GM19239 (cell line): ENCODE measurements at places on chromosomes 7 and 10.

DNA sequence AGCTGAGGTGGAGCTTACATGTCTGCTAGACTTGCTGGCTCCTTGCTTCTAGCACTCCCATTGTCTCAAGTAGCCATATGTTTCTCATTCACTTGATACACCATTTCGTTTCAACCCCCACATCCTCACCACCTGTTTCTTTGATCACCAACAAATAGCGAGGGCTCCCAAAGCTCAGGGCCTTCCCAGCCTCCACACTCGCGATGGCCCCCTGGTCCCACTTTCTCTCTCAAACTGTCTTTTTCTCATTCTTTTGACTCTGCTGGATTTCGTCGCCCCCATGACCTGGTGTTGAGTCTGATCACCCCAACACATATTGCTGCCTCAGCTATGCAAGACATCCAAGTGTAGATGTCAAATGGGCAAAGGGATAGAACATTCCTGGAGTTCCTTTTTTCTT is 26.0 kb upstream of the SMNDC1 start:
- no peak for DNase-seq

DNA sequence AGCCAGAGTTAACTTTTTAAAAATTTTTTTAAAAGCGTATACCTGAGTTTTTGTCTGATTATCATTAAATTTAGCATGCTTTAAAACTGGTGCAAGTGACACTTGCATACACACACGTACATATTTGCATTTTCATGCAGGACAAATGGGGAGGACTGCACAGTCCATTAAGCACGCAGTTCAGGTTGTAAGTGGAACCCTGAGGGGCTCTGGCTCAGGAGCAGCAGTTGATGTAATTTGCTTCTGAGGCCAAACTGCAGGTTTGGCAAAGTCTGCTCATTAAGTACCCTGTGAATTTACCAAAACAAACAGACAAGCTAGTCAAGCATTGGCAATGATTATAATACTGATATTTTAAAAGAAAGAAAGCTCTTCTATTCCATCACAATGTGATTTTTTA is 215.8 kb upstream of the PFKP start:
- DNase-seq = no peak

DNA sequence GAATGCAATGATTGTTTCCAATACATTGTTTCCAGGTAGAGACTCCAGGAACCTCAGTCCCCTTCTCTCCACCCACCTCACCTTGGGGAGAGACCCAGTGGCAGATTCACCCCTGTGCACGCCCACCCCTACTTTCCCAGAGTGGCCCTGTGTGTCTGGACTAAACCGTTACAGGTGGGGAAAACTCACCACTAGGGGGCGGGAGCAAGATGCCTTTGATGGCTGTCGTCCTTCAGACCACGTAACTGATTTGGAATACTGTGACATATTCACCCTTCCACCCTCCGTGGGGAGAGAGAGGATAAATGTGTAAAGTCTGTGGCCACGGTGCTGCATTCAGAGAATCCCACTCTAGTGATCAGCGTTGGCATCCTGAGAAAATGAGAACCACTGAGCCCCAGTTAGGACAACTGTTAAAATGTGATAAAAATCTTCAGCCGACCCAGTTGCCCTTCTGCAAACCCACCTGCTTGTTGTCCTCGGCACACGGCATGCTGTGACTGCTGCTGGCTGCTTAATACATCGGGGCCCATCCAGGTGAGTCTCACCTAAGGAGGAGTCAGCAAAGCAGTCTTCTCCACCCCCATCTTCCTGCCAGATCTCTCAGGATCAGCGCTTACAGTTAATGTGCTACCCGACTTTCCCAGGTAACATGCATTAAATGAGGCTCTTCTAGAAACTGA is 41.5 kb upstream of the NMT2 start:
- DNase-seq = peak; percentile 62

DNA sequence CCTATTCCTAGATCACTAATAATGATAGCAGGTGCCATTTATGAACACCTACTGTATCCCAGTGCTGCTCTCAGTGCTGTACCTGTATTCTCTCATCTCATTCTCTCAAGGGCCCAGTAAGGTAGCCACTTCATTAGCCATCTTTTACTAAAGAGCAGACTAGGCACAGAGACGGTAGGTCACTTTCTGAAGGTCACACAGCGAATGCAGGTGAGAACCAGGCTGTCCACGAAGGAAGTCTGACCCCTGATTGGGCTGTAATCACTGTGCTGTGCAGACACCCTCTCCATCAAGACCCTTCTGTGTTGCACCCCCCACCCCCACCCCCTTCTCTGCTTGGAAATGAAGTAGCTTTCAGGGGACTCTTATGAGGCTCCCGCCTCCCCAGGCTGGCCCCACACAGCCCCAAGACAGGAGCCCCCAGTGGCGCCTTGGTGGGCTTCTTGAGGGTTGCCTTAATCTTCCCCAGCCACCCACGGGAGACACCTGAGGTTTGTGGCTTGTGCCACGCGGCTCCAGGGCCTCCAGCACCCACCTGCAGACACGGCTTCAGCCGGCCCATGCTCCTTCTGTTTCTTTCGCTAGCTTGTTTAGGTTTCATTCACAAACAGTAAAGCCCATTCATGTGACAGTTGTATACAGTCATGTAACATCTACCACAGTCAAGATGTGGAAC is 81.7 kb upstream of the FAM20C start:
- DNase-seq = no peak

- DNase-seq = no peak
Observed at GRCh38 chr7:69903410-69903809, 305.1 kb downstream of the AUTS2 start.

DNA sequence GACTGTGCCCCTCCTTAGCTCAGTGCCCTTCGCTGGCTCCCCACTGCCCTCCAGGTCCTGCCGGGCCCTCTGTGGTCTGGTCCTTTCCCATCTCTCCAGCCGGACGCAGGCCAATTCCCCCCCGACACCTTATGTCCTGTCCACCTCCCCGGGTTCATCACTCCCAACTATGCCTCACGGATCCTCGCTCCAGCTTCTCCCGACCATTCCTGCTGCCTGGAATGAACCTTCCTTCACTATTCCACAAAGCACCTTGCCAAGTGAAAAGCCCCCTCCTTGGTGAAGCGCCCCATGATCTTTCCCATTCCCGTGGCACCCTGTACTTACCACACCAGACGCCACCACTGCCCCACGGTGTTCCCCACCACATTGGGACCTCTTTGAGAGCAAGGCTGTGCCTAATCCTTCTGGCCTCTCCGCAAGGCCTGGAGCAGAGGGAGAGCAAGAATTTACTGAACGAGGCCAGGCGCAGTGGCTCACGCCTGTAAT is 47.2 kb downstream of the TMEM270 start:
- no peak for DNase-seq

- DNase-seq = no peak
Observed at GRCh38 chr10:130244031-130244927, 108.1 kb downstream of the GLRX3 start.

- no peak for DNase-seq
Observed at GRCh38 chr7:98229441-98229840, 18.2 kb downstream of the BHLHA15 start.

DNA sequence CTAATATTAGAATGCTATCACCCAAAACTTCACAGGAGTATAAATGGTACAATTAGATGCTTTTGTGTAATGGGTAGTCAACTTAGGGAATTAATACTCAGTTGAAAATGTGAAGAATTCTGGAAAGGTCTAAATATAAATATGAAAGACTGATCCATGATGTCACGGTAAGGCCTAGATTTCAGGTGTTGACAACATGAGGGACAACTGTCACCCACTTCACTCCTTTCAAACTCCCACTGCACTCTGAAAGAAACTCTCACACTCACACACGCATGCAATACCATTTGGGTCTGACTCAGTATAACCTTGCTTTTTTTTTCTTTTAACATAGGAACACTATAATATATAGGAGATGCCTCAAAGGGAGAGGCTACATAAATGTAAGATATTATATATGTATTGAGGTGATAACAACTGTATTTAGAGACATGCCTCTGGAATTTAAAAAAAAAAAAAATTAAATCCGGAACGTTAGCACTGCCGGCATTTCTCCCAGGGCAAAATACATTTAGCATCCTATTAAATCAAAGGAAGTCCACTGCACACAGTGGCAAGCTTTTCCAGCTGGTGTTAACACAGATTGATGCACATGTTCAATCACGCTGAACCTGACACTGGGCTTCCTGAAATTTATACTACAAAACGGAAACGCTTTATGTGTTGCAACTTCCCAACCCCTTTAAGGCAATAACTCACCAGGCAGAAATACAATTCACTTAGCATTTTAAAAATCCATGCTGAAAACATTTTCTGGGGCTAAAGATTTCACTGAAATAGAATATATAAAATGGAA is 74.9 kb downstream of the RSU1 start:
- no peak for DNase-seq

- no peak for DNase-seq
Observed at GRCh38 chr10:49115796-49116508, 630 bp upstream of the VSTM4 start.

- DNase-seq = no peak
Observed at GRCh38 chr7:100185726-100186125, 8.0 kb downstream of the STAG3 start.

DNA sequence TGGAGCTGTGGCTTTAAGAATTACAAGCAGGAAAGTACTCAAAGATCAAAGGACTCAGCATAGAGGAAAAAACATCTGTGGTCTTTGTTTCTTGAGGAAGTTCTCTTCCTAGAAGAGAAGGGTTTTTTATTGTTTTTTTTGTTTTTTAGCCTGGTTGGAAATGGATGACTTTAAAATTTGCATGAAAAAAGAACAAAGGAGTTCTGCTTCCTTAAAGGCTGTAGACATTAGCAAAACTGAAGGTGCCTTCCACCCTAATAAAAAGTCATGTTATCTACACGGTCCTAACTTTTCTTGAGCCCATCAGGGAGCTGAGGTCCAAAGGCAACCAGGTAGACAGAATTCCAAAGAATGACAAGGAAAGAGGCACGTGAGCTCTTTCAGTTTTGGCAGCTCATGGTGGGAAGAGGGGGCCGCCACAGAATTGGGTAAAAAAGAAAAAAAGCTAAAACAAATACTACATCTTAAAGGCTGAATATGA is 356.6 kb downstream of the SH2D4B start:
- no peak for DNase-seq

GRCh38 chr10:46104071-46104585 is 58.1 kb upstream of the MSMB start:
- DNase-seq = no peak

- DNase-seq = no peak
Observed at GRCh38 chr10:1058017-1058416, 1.8 kb downstream of the WDR37 start.

DNA sequence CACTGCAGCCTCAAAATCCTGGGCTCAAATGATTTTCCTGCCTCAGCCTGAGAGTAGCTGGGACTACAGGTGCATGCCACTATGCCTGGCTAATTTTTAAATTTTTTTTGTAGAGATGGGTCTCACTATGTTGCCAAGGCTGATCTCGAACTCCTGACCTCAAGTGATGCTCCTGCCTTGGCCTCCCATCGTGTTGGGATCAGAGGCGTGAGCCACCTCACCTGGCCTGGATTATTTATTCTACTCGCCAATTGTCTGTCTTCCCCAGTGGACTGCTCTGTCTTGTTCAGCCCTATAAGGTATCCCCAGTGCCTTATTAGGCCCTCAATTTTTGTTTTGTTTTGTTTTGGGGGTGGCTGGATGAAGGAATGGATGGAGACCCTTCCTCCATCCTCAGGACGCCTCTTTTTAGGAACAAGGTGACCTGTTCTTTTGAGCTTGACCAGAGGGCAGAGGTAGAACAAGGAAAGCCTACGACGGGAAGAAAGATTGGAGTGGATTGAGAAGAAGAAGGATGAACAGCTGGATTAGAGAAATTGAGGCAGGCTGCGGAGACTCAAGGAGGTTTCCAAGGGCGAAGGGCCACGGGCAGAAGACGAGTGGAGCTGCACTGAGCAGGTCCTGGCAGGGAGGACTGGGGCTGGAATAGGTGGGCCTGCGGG is 541 bp upstream of the DENND10 start:
- no peak for DNase-seq

- no peak for DNase-seq
Observed at GRCh38 chr7:118689403-118689802, 464.9 kb downstream of the ANKRD7 start.

DNA sequence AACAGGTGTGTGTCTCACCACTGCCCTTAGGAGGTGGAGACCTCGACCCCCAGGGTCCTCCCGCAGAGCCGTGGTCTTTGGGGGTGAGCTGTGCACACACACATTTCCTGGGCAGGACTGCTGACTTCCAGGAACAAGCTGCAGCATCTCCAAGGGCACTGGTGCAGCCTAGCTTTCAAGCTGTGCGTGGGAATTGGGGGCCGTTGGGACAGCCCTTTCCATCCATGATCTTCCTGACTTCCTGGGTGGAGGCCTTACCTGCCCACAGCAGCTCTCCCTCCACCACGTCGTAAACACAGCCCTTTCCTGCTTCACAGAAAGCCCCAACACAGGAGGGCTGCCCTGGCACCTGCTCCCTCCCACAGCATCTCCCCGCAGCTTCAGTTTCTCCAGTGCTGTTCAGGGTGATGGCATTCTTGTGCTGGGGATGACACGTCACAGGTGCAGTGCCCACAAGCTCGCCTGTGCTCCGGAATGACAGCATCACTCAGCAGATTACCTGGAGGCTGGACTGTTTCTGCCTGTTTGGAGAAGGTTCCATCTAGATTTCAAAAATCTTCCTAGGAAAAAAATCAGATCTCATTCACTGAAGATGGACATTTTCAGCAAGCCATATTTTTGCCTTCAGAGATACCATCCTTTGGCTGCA is 208.0 kb upstream of the PPP2R2D start:
- DNase-seq = no peak

GRCh38 chr7:44471436-44471835 is 19.0 kb downstream of the NUDCD3 start:
- no peak for DNase-seq

GRCh38 chr10:23408330-23408976 is 30.4 kb upstream of the OTUD1 start:
- DNase-seq = no peak

- DNase-seq = no peak
Observed at GRCh38 chr7:63899691-63900393, 98.8 kb upstream of the ZNF722 start.

DNA sequence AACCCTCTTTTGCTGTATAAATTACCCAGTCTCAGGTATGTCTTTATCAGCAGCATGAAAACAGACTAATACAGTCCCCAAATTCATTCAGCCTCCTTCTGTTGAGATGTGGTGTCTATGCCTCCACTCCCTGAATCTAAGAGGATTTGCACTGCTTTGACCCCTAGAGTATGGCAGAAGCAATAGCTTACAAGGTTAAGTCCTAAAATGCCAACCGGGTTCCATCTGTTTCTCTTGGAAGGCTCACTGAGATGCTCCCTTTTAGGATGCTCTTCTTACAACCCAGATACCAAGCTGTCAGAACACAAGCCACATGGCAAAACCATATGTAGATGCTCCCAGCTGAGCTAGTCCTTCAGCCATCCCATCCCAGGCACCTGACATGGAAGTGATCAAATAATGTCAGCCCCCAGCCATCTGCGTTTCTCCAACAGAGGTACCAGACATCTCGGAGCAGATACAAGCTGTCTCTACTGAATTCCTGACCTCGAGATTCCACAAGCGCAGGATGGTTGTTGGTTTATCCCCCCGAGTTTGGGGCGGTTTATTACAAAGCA is 20.2 kb downstream of the CALN1 start:
- DNase-seq = no peak
